Mammary epithelial cell (primary cell): ENCODE measurements at places on chromosomes 2 and 18. TPM values are rescaled to one million over a fixed set of nuclear protein-coding genes. Genes with fewer than 3 reads are reported as not detected.
A peak's percentile ranks its signal among the peaks of the same experiment; 100 is the strongest.

The MC5R gene
- total RNA-seq: not detected in 2 replicates

- DNase-seq: no peak
Measured at GRCh38 chr2:31014516-31014915, 123.7 kb downstream of the GALNT14 start.

GRCh38 chr2:27831279-27832050, 58.7 kb downstream of the RBKS start:
- no peak for DNase-seq

The NCK2 gene
- 49.2 and 61.1 TPM in 2 replicates for total RNA-seq

The HOXD1 gene
- not detected for total RNA-seq

DNA sequence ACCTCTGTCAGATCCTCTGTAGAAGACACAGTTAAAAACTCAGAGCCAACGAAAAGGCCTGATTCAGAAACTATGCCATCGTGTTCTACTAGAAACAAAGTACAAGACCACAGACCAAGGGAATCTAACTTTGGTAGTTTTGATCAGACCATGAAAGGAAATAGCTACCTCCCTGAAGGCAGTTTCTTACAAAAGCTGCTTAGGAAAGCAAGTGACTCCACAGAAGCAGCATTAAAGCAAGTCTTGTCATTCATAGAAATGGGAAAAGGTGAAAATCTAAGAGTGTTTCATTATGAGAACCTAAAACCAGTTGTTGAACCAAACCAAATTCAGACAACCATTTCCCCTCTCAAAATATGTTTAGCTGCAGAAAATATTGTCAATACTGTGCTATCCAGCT, 58.2 kb downstream of the FSIP2 start:
- no peak for DNase-seq

DNA sequence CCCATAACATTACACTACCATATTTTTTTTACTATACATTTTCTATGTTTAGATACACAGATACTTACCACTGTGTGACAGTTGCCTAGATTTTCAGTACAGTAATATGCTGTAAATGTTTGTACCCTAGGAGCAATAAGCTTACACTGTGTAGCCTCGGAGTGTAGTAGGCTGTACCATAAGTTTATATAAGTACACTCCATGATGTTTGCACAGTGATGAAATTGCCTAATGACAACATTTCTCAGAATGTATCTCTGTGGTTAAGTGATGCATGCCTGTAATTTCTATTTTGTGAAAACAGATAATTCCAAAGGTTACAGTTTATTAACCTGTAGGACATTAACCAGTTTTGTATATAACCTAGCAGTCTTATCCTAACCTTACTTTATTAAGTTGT, 128.1 kb upstream of the RBMS1 start:
- no peak for DNase-seq

DNA sequence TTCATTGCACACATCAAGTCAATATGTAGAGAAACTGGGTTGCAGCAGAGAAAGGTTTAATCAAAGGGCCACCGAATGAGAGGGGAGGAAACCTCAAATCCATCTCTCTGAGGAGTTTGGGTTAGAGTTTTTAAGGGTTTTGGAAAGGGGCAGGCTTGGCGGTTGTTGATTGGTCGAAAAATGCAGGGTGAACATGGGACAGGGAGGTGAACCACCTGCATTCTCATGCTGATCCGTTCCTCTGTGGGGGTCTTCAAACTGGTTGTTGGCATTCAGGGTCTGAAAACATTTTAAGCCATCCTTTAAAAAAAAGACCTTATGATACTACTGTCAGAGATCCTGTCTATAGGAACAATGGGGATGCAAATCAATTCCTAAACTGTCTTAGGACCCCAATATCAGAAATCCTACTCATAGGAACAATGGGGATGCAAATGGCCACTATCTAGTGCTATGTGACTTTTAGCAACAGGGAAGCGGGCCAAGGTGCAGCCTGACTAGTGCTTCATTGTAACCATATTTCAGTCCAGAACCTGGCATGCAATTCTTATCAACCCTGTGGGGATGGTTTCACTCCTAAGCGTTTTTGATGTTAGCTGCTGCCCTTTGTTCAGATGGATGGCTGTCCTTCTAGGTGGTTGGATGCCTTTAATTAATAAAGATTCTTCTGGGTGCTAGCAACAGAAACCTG, 120.1 kb upstream of the MGAT5 start:
- no peak for DNase-seq

The UGT1A6 gene
- 5.6 and 6.3 TPM in 2 replicates for total RNA-seq

GRCh38 chr2:241551998-241552737, 6.4 kb upstream of the BOK start:
- DNase-seq: no peak

The ASB18 gene
- not detected in 2 replicates for total RNA-seq

DNA sequence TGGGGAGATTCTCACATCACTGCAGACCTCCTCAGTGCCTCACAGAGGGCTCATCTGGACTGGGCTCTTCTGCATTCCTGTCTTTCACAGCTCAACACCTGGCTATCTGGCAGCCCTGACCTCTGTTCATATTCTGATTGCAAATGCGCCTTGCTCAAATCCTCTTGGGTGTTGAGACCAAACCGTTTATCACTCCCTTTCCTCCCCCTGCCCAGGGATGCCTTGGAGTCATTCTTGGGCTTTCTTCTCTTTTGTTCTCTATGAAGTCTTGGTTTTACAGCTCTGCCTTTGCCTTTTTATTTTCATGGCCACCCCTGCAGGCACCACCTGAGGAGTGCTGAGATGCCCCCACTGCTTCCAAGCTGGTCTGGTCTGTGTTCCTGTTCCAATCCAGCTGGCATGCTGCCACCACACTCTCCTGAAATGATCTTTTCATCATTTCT, 26.3 kb downstream of the TUBB6 start:
- DNase-seq: no peak

- no peak for DNase-seq
Measured at GRCh38 chr18:54739476-54739875, 88.8 kb upstream of the RAB27B start.

GRCh38 chr18:49546719-49547273, 15.1 kb upstream of the LIPG start:
- no peak for DNase-seq

The ARHGAP28 gene
- 9.0 TPM for total RNA-seq

DNA sequence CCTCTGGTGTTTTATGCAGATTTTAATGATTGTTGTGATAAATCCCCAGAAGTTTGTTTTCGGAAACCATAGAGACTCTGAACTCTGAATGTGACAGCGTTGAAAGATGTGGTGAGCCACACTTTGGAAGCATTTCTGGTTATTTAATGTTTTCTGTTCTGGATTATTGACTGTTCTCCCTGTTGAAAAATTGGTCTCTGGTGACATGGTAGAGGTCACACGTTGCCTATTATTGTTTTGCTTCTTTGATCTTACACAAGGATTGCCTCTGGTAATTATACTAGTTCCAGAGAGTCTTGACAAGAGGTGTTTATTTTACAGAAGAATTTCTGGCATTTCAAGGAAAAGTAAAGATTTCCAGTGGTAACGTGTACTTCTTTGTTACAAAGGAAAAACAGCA, 127.1 kb downstream of the GREB1L start:
- DNase-seq: no peak

The ANKZF1 gene
- total RNA-seq: 44.4 and 52.9 TPM in 2 replicates

The ASPRV1 gene
- 0.19 TPM in 1 of 2 replicates, not detected in the other for total RNA-seq

DNA sequence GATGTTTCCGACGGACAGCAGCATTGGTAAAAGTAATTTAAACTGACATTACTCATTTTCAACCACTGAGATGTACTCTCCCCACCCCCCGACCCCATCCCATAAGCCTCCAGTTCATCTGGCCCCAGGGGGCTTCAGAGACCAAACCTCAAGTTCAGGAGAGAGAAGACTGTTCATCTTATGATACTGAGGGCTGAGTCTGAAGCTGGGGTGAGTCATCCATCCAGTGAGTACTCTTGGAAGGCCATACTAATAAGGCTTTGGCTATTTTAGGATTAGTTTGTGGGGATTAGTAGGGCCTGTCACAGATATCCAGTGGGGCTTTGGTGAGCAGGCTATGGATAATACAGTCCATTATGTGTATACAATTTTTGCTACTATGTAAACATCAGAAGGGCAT, 125.3 kb upstream of the APCDD1 start:
- DNase-seq: peak; percentile 12

DNA sequence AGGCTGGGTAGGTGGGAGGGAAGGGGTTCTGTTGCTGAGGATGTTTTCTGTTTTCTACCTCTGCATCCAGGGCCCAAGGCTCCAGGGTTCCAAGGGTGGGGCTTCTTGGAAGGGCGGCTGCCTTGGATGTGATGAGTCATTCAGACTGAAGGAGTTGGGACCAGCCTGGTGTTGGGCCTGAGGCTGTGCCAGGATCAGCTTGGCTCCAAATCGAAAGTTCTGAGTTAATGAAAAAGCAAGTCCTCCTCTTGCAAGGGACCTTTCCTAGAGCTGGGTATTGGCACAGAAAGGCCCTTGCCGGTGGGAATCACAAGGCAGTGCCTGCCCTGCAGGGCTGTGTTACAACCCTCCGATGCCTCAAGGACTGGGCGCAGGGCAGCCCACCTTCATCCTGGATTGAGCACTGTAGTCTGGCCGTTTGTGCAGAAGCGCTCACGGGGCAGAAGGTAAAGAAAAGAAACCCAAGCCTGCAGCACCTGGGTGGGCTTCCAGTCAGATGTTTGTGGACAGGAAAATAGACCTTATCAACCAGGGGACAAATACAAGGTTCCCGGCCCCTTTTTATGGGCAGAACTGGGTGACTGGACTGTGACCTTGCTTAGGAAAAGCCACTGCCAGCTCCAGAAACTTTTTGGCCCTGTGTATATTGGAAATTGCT, 52.5 kb upstream of the MCFD2 start:
- peak; percentile 86 for DNase-seq

- peak; percentile 33 for DNase-seq
Measured at GRCh38 chr2:35365859-35366258, 989.7 kb upstream of the CRIM1 start.

The TRPM8 gene
- 0.19 TPM in 1 of 2 replicates, not detected in the other for total RNA-seq

GRCh38 chr2:42342795-42343241, 18.2 kb downstream of the COX7A2L start:
- no peak for DNase-seq

DNA sequence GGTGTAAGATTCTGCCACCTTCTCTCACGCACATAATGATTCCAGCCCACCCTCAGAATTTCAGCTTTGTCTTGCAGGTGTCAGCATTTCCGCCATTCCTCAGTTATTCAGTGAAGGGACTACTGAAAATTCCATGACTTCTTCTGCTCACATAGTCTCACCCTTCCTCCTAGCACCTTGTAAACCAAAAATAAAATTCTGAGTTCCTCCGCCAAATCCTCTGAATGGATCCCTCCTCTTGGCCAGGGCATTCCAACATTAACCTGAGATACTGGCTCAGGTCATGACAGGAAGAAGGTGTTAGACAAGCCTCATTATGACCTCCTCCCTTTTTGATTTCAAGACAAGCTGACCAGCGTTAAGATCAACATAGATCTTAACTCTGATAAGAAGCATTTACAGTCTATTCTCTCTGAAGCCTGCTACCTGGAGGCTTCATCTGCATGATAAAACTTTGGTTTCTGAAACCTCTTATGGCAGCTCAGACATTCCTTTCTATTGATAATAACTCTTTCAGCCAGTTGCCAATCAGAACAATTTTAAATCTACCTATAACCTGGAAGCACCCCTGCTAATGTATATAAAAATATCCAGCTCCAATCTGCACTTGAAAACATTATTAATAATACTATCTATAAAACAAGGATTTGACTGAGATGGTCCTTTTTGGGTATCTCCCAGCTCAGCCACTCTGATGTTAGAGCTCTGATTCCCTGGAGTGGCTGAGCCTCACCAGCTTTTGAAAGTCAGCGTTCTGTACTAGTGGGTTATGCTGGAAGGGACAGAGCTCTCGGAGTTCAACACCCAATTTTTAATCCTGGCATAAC, 136.4 kb upstream of the APCDD1 start:
- no peak for DNase-seq

The CCDC102B gene
- total RNA-seq: 0.67 TPM

The APLF gene
- 4.8 TPM for total RNA-seq

- no peak for DNase-seq
Measured at GRCh38 chr18:13261661-13262357, 43.2 kb downstream of the LDLRAD4 start.

- DNase-seq: peak; percentile 29
Measured at GRCh38 chr2:218732761-218733158, 22.1 kb downstream of the TTLL4 start.

DNA sequence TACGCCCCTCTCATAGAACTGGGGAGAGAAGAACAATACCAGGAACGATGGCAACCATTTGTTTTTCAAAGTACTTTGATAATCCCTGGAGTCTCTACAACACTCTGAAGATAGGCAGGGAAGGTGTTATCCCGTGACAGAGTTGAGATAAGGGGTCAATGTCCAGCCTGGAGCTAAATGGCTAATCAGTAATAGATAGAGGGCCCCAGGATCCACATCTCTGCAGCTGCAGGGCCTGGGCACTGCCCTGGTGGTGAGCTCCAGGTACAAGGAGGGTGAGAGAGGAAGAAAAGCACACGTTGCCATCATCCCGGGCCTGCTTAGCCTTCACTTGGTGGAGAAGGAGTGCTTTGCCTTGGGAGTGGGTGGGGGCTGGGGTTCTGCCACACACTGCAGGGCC, 260.6 kb downstream of the PRKCE start:
- no peak for DNase-seq

The CABYR gene
- total RNA-seq: 10.7 and 10.9 TPM in 2 replicates

GRCh38 chr18:55879331-55879730, 291.3 kb upstream of the TCF4 start:
- no peak for DNase-seq

DNA sequence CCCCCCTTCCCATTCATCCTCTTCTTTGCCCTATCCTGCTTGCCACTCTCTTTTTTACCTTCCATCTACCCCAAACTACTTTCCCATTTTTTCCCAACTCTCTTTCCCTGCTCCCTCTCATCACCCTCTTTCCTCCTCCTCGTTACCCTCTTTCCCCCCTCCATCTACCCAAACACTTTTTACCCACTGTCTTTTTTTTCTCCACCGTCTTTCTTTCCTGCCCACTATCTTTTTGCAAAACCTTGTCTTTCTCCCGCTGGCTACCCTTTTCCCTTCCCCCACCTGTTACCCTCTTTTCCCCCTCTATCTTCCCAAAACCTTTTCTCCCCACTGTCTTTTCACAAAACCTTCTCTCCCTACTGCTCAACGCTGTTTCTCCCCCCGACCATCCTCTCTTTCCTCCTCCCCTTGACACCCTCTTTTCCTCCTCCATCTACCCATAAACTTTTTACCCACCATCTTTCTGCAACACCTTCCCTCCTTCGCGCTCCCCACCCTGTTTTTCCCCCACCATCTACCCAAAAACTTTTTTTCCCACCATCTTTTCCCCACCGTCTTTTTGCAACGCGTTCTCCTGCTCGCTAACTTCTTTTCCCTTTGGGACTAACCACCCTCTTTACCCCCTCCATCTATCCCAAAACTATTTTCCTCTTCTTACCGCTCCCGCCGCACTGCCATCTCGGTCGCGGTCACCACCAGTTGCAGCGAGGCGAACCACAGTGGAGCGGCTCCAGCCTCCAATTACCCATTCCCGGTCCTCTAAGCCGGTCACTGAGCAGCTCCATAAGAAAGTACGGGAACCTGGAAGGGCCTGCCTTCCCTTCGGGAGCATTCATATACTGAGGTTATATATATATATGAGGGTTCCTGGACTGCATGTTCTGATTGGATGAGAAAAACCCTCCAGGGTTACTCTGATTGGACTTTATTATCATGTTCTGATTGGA, 15.0 kb downstream of the CCDC74A start:
- DNase-seq: no peak

The FAP gene
- total RNA-seq: 52.8 and 53.0 TPM in 2 replicates
